Hippocampal formation (tissue), 2 donors: ENCODE measurements at places on chromosomes 11 and 22.

DNA sequence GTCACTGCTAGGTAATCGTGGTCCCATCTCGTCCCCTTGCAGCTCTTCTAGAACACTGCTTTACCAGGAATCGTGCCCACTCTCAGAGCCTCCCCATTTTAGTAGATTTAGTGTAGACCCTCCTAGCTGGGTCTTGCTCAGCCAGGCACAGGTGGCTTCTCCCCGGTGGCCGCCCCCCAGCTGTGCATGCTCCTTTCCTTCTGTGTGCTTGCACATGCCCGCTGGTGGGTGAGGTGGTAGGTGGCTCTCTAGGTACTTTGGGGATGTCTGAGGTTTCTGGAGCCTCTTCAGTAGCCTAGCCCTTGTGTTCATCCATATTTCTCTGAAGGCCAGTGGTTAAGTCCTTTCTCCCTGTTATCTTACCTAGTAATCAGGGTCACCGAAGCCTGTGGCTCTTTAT is 5.6 kb downstream of the TUB start:
- no peak for DNase-seq

DNA sequence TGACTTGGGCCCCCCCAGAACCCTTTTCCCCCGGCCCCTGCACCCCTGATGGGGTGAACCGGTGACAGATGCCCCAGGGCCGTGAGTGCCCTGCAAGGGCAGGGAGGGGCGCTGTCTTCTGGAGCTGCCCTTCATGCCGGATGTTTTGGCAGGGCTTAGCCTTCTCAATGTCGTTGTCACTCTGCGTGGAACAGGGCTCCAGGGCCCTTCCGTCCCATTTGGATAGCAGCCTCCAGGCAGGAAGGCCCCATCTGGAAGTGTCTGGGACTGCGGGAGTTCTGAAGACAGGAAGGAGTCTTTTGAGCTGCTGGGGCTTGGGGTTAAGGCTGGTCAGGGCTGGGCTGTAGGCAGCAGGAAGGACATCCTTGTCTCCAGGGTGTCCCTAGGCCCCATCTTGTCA is 4.6 kb downstream of the FRMD8 start:
- no peak for DNase-seq

DNA sequence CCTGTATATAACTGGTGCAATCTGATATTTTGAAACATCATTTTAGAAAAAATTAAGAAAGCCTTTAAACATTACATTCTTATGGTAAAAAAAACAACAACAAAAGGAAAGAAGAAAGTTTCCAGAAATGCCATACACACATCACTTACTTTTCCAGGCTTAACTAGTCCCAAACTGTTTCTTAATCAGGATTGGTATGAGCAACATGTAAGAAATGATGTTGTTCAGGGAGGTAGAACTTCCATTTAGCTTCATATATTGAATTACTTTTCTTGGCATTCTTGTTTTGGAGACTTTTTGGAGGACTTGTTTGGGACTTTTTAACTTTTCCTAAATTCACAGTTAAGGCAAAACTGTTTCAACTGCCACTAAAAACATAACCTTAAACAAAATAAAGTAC is 791.5 kb downstream of the METTL15 start:
- DNase-seq = no peak

DNA sequence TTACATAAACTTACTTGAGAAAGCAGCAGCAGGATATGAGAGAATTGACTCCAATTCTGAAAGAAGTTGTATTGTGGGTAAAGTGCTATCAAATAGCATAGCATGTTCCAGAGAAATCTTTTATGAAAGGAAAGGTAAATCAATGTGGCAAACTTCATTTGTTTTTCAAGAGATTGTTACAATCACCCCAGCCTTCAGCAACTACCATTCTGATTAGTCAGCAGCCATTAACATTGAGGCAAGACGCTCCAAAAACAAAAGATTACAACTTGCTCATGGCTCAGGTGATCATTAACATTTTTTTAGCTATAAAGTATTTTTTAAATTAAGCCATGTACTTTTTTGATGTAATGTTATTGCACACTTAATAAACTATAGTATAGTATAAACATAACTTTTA is 357.2 kb downstream of the TMEM135 start:
- no peak for DNase-seq

GRCh38 chr11:46675288-46675851 is 25.0 kb downstream of the ARHGAP1 start:
- no peak for DNase-seq

GRCh38 chr22:32743046-32743445 is 58.5 kb upstream of the TIMP3 start:
- DNase-seq = no peak

DNA sequence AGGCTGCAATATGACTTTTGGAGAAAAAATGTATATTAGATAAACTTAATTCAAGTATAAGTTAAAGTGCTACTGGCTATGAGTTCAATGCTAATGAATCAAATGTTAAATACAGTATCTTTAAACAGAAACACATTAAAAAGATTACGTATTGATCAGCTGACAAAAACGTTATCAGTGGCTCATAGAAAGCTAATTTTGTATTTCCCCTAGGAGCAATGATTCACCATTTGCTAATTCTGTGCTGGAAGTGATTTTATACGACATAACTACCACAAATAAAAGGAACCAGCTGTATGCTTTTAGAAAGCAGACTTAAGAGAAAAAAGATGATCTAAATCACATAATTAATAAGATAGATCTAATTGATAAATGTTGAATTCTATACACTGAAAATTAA is 43.6 kb downstream of the MRE11 start:
- DNase-seq = no peak

GRCh38 chr11:111724615-111725129 is 41.5 kb downstream of the PPP2R1B start:
- DNase-seq = no peak

- no peak for DNase-seq
Observed at GRCh38 chr11:33989461-33989860, 62.1 kb upstream of the CAPRIN1 start.

- DNase-seq = no peak
Observed at GRCh38 chr11:4115128-4115527, 20.5 kb downstream of the RRM1 start.

- no peak for DNase-seq
Observed at GRCh38 chr11:44957040-44957515, 6.4 kb upstream of the TP53I11 start.

DNA sequence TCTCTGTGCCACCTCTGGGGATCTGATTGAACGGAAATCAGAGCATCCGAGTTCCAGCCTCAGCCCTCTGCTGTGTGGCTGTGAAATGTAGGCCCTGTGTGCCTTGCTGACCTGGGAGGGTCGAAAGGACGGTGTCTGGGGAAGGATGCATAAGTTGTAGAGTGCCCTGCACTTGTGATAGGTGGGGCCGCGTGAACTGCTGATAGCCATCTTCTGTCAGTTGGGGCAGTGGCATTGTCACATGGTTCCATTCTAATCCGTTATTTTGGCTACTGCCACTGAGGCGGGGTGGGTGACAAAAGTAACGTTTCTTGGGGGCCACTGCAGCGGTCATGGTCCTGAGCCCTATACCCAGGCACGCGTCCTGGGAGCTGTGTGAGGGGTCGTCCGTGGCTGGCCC is 63.4 kb downstream of the LRP5 start:
- no peak for DNase-seq

DNA sequence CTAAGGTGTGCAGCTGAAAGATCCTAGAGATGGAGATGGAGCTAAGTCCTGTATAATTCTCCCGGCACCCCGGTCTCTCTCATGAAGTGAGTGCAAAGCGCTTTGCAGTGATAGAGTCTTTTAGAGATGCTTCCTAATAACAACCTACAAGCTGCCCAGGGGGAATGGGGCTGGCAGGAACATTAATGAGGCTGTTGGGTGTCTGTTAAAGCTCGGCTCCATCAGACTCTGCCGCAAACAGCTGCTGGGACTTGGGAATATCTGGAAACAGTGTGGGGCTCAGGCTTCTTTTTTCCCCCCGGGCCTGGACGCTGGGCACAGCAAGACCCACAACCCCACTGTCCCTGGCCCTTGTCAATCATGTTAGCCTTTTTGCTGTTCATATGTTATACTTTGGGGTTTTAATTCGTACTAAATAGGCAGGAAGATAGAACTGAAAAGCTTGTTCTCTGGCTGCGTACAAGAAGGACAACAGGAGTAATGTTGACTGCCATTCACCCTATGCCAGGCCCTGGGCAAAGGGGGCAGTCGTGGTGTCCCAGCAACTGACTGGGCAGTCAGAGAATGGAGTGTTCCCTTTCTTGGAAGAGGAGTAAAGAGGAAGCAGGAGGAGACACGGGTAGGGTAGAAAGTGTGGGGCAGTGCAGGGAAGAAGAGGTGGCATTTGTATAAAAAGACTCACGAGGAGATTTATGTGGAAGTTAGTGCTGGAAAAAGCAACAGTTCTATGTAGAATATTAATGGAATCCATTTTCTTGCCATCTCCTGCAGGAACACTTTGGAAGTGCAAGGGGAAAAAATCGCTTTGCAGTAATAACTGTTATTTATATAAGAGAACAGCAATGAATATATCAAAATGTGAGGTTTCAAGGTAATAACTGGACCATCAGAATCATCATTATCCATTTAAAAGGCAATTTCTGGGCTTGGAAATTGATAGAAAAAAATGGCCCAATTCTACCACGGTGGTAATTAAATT is 232.8 kb downstream of the GRIK4 start:
- DNase-seq = peak; percentile 15

GRCh38 chr11:124900464-124900863 is 2.8 kb upstream of the ROBO4 start:
- no peak for DNase-seq

- no peak for DNase-seq
Observed at GRCh38 chr11:44570411-44571155, 5.1 kb downstream of the CD82 start.

DNA sequence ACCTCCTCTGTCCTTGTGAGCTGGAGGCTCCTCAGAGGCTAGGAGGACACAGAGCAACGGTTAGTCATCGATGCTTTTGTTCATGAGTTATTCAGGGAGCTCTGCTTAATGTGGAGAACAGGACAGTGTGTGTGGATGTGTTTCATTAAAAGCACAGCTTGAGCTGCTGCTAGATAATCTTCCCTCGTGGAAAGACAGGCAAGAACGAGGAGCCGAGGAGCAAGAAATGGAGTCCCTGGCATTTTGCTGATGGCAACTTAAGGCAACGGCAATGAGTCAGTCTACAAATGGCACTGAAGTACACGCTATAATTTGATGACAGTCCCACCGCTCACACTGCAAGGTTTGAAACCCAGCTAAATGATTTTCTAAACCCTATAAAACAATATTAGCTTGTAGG is 106.2 kb downstream of the IGLL1 start:
- DNase-seq = no peak

DNA sequence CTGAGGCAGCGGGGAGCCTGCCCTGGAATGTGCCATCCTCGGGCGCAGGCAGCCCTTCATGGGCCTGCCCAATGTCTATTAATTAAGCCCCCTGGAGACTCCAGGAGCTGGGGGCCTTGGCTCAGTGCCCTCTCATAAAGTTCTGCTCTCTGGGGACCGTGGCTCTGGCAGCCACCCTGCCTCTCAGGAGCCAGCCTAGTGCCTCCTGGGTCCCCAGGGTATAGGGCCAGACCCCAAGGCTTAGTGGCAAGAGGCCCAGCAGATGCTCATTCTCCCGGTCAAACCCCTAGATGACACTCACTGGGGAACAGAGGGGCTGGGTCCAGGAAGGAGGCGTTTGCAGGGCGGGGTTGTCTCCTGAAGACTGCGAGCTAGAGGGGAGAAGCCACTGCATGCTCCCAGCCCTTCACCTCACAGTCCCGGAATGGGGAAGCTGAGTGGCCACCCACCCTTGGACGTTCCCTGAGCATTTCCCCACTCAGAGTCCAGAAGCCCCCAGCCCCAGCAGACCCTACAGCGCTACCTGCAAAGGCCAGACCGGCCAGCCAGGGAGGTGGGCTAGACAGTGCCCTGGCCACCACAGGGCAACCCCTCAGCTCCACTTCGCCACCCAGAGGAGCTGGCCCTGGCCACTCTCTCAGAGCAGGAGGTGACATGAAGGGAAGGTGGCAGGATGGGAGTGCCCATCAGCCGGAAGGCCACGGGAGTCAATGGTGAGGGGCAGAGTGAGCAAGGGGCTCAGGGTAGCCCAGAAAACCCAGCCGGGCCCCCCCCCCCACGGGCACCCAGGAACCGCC is 83.0 kb downstream of the CDKN1C start:
- DNase-seq = no peak

DNA sequence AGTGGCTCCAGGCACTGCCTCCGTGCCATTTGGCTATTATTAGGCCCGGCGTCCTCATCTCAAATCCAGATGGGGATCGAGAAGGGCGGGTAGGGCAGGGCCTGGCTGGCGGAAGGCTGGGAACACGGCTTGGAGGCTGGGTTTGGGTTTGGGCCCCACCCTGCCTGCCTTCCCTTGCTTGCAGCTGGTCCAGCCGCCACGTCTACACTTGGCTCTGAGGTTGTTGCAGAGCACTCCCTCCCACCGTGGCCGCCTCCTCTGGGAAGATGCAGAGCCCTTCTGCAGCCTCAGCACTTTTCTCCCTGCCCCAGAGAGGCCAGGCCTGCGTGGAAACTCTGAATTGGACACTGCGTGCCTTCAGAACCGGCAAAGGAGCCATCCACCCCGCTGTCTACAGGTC is 5.2 kb upstream of the SMTN start:
- DNase-seq = no peak

- DNase-seq = no peak
Observed at GRCh38 chr22:43867839-43868635, 5.7 kb upstream of the SULT4A1 start.

- no peak for DNase-seq
Observed at GRCh38 chr22:42676059-42676607, 26.9 kb upstream of the CYB5R3 start.

DNA sequence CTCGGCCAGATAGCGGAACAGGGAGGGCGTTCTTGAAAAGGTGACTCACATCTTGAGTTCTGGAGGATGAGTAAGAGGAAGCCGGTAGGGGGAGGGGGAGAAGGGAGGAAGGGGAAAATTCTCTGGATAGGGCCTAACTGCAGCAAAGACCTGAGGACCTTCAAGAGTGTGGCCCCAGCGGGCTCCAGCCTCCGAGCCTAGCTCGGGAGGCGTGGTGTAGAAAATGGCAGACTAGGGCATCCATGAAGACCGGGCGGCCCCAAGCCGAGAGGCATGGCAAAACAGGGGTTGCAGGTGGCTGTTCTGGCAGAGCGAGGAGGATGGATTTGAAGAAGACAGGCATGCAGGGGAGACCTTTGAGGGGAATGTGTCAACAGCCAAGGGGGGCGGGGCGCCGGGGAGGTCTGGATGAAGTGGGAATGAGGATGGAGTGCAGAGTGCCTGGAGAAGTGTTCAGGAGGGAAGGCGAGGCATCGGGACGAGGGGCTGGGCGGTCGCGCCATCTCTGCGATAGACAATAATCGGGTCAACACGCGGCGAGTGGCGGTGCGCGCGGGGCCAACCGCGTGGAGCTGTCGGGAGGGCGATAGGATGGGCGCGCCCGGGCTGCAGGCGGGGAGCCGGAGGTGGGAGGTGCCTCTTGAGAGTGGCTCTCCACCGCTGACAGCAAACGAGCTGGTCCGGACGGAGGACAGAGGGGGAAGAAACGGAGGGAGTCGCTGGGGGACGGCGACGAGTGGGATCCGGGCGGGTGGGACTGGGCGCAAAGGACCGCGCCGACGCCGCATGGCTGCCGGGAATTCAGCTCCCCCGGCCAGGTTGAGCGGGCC is 40.0 kb upstream of the CREB3L1 start:
- no peak for DNase-seq

- no peak for DNase-seq
Observed at GRCh38 chr11:3094223-3094824, 37.1 kb upstream of the CARS1 start.
